NCI-H1092 (cell line): ENCODE measurements at places on chromosomes 12 and 14.

DNA sequence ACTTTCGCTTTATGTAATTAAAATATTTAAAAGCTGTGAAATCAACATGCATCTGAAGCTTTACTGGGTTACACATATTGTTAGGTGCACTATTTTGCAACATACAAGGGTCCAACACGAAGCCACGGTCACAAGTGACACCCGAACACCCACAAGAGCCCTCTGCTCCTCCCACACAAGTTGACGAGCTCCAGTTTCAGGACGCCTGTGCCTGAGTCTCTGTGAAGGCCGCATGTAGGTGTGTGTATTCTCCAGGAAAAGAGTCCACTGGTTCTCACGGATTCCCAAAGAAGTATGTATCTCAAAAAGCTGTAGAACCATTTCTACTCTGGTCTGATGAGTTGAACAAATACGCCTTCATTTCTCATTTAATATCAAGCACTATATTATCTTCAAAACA, 12.0 kb downstream of the SLC15A4 start:
- no peak for DNase-seq

GRCh38 chr12:57166971-57167371, 19.6 kb upstream of the LRP1-AS start:
- DNase-seq: no peak

GRCh38 chr12:1635301-1636095, 6.5 kb downstream of the WNT5B start:
- DNase-seq: no peak

GRCh38 chr12:82708061-82708879, 21.6 kb downstream of the TMTC2 start:
- no peak for DNase-seq
